ENCODE measurements at places on chromosomes 11 and 22.
A peak's percentile ranks its signal among the peaks of the same experiment; 100 is the strongest.

DNA sequence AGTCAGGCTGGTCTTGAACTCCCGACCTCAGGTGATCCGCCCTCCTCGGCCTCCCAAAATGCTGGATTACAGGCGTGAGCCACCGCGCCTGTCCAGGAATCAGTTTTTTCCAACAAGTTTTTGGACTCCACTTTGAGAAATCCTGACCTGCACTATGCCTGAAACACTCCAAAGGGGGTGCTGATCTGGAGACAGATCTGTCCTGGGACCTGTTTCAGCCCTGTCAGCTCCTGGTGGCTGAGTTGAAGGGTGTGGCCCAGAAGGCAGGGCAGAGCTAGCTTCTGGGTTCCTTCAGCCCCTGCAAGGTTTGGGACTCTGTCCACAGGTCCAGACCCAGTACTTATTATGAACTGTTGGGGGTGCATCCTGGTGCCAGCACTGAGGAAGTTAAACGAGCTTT is 1.2 kb downstream of the DNAJC4 start:
- H3K36me3 ChIP-seq: no peaks in the 10 kb centered on the region
- DNase-seq: no peak
- H3K4me1 ChIP-seq: peaks cover 35% of the 10 kb centered on the region
- H3K4me3 ChIP-seq: no peak overlapping the region
- no peak overlapping the region for H3K27ac ChIP-seq
- H3K27me3 ChIP-seq: no peaks in the 10 kb centered on the region

- DNase-seq: no peak
- H3K4me3 ChIP-seq: no peak overlapping the region
- H3K27me3 ChIP-seq: peaks cover 37% of the 10 kb centered on the region
- H3K27ac ChIP-seq: no peak overlapping the region
- no peaks in the 10 kb centered on the region for H3K4me1 ChIP-seq
These were observed 76.2 kb upstream of the TOP3B start for GRCh38 chr22:22058633-22059290.

DNA sequence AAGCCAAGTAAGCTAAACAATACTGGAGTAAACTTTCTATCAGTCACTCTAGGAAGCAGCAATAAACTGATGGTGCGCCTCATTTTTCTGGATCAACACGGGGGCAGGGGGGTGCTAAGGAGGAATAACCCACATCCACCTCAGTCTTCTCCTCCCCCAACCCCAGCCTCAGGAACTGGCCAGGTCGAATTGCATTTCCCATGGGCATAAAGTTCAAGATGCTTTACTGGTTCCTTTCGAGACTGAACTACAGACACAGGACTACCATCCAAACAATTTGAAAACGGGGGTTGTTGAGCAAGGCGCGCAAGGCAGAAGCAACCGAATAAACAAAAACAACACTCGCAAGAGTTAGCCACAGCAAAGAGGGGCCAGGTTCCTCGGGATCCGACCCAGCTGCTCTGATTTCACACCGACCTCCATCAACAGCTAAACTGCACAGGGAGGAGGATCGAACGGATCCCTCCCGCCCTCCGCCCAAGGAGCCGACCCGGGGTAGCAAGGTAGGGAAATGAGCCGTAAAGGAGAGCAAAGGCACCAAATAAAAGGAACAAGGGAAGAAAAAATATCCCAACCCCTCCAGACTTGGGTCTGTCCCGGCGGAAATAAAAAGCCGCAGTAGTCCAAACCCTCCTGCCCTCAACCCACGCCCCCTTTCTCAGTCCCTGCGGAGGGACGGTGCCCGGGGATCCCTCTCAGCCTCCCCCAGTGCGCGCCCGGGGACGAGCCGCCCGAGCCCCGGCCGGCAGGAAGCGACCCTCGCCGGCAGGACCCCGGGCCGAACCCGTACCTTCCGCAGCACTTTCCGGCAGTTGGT is 801 bp downstream of the SESN3 start:
- H3K27me3 ChIP-seq: peaks cover 26% of the 10 kb centered on the region
- H3K36me3 ChIP-seq: no peaks in the 10 kb centered on the region
- H3K4me3 ChIP-seq: peak overlapping the region; percentile 52
- no peaks in the 10 kb centered on the region for H3K4me1 ChIP-seq

DNA sequence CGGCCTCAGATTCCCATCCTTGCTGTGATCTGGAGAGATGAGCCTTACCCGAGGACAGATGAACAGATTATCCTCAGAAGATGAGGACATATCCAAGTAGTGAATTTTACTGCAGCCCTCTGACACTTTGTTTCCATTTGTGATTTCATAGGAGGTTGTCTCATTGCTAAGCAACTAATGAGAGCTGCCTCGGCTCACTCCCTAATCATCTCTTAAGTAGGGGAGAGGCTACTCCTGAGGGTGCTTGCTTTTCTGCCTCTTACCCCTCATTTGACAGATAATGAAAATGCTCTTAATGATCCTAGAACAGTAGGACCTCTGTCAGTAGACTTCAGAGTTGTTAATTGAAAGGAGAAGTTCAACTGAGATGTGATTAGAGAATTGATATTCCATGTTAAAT is 150.9 kb downstream of the TBC1D22A start:
- H3K27me3 ChIP-seq: no peaks in the 10 kb centered on the region
- no peak overlapping the region for H3K4me3 ChIP-seq
- H3K27ac ChIP-seq: no peak overlapping the region
- H3K4me1 ChIP-seq: no peaks in the 10 kb centered on the region
- DNase-seq: no peak

GRCh38 chr11:2933375-2934020 is 4.3 kb upstream of the PHLDA2 start:
- H3K27me3 ChIP-seq: no peaks in the 10 kb centered on the region
- DNase-seq: peak; percentile 84
- H3K4me1 ChIP-seq: peaks cover 32% of the 10 kb centered on the region
- H3K36me3 ChIP-seq: no peaks in the 10 kb centered on the region
